ENCODE measurements at places on chromosomes 6 and 20.

- no peak for DNase-seq
Measured at GRCh38 chr6:169990095-169991030, 238.9 kb downstream of the ERMARD start.

- DNase-seq, result peak; percentile 59
Measured at GRCh38 chr20:17558154-17558940, 11.5 kb upstream of the DSTN start.

- no peak for DNase-seq
Measured at GRCh38 chr6:132207991-132208390, 193.3 kb downstream of the MOXD1 start.

- DNase-seq, result no peak
Measured at GRCh38 chr6:21367148-21367547, 226.4 kb upstream of the SOX4 start.

DNA sequence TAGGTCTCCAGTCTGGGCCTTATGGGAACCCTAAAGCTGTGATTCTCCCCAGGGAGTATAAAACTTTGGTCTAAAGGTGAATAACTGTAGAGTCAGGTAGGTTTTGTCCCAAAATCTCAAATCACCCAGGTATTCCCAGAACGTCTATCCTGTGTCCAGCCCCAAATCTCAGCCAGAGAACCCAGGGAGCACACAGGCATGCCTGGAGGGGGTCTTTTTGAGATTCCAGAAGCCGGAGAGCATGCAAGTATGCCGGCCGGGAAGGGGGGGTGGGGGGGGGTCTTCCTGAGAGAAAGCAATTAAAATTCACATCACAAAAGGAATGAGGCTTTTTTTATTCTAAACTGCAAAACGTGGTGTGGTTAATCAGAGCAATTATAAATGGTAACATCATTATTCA, 210.0 kb downstream of the PTPRT start:
- DNase-seq, result no peak

GRCh38 chr6:38610050-38610625, 29.6 kb downstream of the BTBD9 start:
- DNase-seq, result no peak

- DNase-seq, result no peak
Measured at GRCh38 chr6:7218406-7218988, 94.5 kb downstream of the SSR1 start.

DNA sequence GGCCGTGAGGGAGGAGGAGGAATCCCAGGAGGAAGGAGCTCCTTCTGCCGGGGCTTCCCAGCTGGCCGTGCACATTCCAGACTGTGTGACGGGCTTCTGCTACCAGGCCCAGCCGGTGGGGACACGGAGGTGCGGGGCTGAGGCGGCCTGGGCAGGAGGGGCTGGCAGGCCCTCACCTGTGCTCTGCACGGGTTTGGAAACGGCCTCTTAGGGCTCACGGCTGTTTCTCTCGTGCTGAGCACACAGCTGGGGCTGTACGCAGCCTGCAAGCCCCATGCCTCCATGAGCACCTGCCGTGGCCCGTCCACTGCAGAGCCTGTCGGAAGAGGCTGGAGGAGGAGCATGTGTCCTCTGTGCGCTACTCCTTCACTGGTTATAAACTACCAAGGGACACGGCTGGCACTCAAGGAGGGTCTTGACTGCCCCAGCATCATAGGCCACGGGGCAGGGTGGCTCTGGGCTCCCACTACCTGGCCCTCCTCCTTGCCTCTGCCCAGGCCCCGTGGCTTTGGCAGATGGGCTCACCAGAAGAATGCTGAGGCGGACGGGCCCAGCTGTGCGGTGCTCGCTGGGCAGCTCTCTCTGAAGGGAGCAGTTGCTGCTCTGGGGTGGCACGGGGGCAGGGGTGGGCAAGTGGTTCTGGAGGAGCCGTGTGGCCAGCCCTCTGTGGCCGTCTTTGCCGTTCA, 15.8 kb downstream of the NPEPL1 start:
- no peak for DNase-seq

- peak; percentile 54 for DNase-seq
Measured at GRCh38 chr20:62668441-62669027, 26.2 kb downstream of the SLCO4A1 start.

DNA sequence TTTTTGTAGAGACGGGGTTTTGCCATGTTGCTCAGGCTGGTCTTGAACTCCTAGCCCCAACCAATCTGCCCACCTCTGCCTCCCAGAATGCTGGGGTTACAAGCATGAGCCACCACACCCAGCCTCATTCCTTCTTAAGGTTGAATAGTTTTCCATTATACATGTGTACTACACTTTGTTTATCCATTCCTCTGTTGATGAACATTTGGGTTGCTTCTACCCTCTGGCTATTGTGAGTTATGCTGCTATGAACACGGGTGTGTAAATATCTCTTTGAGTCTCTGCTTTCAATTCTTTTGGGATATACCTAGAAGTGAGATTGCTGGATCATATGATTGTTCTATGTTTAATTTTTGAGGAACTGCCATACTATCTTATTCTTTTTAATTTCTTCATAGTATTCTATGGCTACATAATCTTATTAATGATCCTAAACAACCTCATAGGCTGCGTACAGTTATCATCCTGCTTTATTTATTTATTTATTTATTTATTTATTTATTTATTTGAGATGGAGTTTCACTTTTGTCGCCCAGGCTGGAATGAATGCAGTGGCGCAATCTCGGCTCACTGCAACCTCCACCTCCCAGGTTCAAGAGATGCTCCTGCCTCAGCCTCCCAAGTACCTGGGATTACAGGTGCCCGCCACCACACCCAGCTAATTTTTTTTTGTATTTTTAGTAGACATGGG, 49.2 kb upstream of the TLDC2 start:
- DNase-seq, result no peak

All from AG04450 (cell line).